Urothelium cell line (cell line): ENCODE measurements at places on chromosomes 13 and 19.

GRCh38 chr19:45154064-45154827 lies 6.5 kb downstream of the NKPD1 start:
- peak; percentile 80 for DNase-seq

GRCh38 chr13:49097374-49097773 lies 121.7 kb downstream of the FNDC3A start:
- no peak for DNase-seq

DNA sequence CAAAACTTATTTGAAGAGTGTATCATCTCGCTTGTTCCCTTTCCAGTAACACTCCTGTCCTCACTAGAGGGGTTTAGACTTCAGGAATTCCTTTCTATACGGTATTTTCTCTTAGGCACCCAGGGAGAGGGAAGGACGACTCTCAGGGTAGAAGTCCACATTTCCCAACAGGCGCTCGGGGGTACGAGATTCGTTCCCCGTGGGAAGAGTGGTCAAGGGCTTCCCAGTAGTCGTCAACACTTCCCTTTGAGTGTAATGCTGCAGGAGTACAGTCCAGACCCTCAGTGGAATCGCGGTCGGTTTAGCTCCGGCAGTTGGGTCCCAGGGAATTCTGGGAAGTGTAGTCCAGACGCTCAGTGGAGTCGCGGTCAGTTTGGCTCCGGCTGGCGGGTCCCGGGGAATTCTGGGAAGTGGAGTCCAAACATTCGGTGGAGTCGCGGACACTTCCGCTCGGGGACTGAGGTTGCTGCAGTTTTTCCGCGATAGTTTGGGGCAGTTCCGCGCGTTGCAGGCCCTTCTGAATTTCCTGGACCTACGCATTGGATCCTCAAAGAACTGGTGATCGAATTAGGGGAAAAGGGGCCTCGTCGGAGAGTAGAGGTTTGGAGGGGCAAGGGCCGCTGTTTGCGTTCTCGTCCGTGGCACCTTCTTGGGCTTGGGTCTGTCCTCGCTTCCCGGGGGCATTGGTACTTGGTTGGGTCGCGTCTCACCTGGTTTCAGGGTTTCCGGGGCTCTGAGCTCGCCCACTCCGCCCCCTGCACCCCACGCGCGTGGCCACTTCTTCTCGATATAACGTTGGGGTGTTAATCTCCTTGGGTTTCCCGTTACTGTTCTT lies at the start of gene ZNF224:
ZNF224 (plus strand) TSS at position 431 of the 835 bp plus-strand sequence. CDS start 3,513 bp downstream, outside the sequence.
- peak; percentile 94 for DNase-seq

DNA sequence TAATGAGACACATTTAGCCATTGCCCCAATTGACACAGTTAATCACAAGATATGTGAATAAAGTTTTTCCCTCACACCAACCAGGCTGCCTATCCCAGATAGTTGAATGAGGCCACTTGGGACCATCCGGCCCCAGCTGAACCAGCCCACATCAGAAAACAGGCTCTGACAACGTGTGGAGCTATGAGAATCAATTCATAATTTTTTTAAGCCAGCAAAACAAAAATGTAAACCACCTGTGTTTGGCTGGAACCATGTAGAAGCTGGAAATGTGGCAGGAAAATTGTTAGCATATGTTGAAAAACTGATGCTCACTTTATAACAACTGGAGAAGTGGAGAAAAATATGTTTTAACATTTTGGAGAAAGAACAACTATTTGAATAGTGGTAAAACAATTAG lies 1161.3 kb downstream of the SLITRK1 start:
- DNase-seq: no peak

- DNase-seq: no peak
Measured at GRCh38 chr13:93309886-93310523, 83.4 kb downstream of the GPC6 start.

- DNase-seq: peak; percentile 87
Measured at GRCh38 chr19:7500811-7501450, 12.1 kb upstream of the PEX11G start.
